ENCODE measurements at places on chromosomes 13 and 19. TPM values are rescaled to one million over a fixed set of nuclear protein-coding genes. Genes with fewer than 3 reads are reported as not detected.

DNA sequence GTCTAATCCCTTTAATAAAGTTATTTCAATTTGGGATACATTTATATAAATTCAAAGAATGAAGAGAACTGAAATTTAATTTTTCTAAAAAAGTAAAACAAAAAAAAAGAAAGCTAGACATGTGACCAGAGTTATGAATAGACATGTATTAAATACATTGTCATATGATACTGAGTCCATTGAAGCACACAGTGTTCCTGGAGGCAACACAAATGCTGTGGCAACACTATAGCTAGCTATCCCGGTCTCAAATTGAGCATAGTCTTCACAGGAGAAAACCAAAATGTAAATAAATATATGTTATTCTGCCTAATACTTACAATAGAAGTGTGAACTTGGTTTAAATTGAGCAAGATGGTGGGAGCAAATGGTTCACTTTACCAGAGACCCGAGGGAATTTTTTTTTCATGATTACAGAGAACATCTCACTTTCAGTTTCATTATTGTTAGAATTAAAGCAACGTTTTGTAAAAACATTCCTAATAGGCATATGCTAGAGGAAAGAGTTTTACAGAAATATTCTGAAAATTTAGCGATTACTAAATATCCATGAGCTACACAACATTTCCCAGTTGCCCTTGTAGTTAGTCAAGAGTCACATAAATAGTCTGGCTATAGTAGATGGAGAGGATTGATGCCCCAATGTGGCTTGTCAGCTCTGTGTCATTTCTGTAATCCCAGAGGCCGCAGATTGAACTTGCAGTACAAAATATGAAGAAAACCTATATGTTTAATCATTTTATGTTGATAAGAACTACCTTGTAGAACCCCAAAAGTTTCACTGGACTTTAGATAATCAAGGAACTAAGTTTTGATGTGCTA, 775.7 kb upstream of the SPRY2 start:
- H3K36me3 ChIP-seq, result no peaks in the 10 kb centered on the region
- H3K27ac ChIP-seq, result no peak overlapping the region
- no peak for DNase-seq

Gene CEACAM3
- total RNA-seq, result not detected

GRCh38 chr19:47097396-47098201, 16.0 kb downstream of the ZC3H4 start:
- no peak for DNase-seq
- peaks cover 53% of the 10 kb centered on the region for H3K4me1 ChIP-seq
- no peaks in the 10 kb centered on the region for H3K27me3 ChIP-seq
- H3K27ac ChIP-seq, result peak overlapping the region; percentile 100

- no peak overlapping the region for H3K27ac ChIP-seq
- H3K27me3 ChIP-seq, result no peaks in the 10 kb centered on the region
- no peaks in the 10 kb centered on the region for H3K36me3 ChIP-seq
- H3K4me1 ChIP-seq, result no peaks in the 10 kb centered on the region
- H3K4me3 ChIP-seq, result no peak overlapping the region
- DNase-seq, result no peak
Measured at GRCh38 chr13:39324806-39325311, 278.1 kb downstream of the LHFPL6 start.

GRCh38 chr13:45464141-45464686, 525 bp upstream of the COG3 start:
- peak overlapping the region; percentile 97 for H3K27ac ChIP-seq
- H3K36me3 ChIP-seq, result peaks cover 10% of the 10 kb centered on the region
- no peak for DNase-seq
- peaks cover under 1% of the 10 kb centered on the region for H3K27me3 ChIP-seq
- peak overlapping the region; percentile 91 for H3K4me3 ChIP-seq

DNA sequence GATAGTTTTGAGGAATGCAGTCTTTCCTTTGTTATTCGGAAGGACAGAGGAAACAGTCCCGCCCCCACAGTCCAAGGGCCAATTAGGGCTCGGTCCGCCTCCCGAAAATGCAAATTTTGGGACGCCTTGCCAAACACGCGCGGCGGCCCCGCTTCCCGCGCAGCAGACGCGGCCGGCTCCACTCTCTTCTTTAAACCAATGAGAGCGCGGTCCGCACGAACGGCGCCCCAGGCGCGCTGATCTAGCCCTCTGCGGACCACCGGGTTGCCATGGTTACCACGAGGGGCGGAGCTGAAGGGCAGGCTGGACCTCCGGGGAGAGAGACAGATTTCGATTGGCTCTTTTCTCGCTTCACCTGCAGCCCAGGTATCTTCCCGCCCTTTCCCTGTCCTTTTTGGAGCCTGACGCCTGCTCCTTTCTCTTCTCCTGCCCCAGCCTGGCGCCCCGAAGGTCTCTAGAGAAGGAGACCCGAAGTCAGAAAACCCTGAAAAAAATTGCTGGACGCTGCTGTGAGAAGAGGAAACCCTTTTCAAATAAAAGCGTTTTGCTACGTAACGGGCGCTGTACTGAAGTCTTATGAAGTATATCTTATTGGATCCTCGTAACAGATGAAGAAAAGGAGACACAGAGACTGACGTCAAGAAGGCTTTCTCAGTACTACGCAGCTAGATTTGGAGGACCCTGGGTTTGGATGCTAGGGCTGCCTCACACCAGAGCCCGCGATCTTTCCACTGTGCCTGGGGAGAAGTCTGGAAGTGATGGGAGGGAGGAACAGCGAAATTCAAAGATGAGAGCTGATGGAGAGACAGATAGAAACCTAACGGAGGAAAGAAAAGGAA, 2.0 kb downstream of the PTH2 start:
- no peak overlapping the region for H3K27ac ChIP-seq
- H3K27me3 ChIP-seq, result peaks cover 73% of the 10 kb centered on the region
- peak; percentile 69 for DNase-seq
- peaks cover under 1% of the 10 kb centered on the region for H3K36me3 ChIP-seq
- peaks cover 31% of the 10 kb centered on the region for H3K4me1 ChIP-seq

GRCh38 chr13:23617551-23618024, 47.4 kb downstream of the TNFRSF19 start:
- no peak for DNase-seq
- H3K36me3 ChIP-seq, result no peaks in the 10 kb centered on the region
- H3K4me1 ChIP-seq, result no peaks in the 10 kb centered on the region

DNA sequence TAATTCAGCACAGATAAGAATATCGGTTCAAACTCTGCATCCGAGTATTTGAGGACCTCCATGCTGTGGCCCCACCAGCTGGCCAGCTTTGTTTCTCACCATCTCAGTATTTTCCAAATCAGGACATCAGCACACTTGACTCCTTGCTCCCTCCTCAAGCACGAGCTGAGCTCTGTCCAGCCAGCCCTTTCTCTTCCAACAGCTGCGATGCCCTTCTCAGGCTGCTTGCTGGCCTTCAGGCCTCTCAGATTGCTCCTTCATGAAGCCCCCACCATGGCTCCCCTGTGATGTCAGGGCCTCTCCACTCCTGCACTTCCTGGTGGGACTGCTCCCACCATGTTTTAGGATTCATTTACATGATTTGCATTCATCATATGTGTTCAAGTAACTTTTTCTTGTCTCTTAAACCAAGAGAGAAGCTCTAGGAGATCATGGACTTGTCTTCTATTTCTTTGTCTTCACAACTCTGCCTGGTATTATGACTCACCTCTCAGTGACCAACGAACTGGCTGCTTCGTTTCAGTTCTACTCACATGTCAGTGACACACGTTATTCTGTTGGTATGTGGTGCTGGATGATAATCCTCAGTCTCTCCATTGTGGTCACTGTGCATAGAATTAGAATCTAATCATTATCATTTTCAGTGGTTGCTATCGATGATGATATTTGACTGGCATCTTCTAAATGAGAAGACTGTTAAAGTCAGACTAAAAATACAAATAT, 471.7 kb downstream of the EFNB2 start:
- H3K4me3 ChIP-seq, result no peak overlapping the region
- H3K27ac ChIP-seq, result no peak overlapping the region
- no peaks in the 10 kb centered on the region for H3K27me3 ChIP-seq
- H3K4me1 ChIP-seq, result no peaks in the 10 kb centered on the region
- no peak for DNase-seq

DNA sequence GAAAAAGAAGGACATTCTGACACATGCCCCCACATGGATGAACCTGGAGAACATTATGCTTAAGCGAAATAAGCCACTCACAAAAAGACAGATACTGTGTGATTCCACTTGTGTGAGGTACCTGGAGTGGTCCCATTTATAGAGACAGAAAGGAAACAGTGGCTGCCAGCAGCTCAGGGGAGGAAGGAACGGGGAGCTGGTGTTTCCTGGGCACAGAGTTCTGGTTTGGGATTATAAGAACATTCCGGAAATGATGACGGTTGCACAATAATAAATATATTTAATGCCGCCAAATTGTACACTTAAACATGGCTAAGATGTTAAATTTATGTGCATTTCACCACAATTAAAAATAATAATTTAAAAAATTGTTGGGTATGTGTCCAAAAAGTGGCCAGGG, 33.0 kb downstream of the SERP2 start:
- H3K4me3 ChIP-seq, result no peak overlapping the region
- H3K27me3 ChIP-seq, result peaks cover 8% of the 10 kb centered on the region
- no peaks in the 10 kb centered on the region for H3K4me1 ChIP-seq
- H3K36me3 ChIP-seq, result no peaks in the 10 kb centered on the region
- no peak for DNase-seq

Gene IGFL3
- not detected for total RNA-seq

GRCh38 chr13:112270951-112271350, 105.2 kb upstream of the SPACA7 start:
- H3K4me1 ChIP-seq, result no peaks in the 10 kb centered on the region
- H3K36me3 ChIP-seq, result no peaks in the 10 kb centered on the region
- peaks cover 28% of the 10 kb centered on the region for H3K27me3 ChIP-seq
- H3K27ac ChIP-seq, result no peak overlapping the region
- no peak for DNase-seq
- H3K4me3 ChIP-seq, result no peak overlapping the region

DNA sequence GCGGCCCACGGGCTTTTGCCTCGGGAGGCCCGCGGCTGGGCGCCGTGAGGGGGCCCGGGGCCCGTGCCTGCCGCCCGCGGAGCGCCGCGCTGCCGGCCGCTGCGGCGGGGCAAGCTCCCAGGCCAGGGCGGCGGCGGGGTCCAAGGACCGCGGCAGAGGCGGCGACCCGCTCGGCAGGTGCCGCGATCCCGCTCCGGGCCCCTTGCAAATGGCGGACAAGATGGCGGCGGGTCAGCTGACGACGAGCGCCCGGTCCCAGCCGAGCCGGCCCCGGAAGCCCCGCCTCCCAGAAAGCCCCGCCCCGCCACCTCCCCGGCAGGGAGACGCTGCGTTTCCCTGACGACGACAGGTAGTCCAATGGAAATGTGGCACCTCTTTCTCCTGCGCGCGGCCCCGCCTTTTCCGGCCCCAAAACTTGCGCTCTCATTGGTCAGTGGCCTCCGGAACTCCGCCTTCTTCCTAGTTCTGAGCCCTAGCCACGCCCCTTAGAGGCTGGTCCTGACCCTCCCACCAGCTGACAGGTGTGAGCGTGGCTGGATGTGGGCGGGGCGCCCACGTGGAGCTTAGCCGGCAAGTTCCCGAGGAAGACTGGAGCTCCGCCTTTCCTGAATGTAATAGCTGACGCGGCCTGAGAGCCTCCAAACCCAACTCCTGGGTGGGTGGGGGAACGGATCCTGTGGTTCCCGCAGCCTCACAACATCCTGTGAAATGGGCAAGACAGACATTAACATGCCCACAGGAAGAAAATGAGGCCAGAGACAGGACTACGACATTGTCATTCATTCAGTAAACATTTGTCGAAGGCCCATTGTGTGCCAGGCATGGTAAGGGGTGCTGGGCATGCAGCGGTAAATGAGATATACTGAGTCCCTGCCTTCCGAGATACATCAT, at the start of gene AP3D1:
Gene AP3D1, minus strand, starts transcription at position 228 of the 891 bp plus-strand sequence. CDS start 232 bp downstream, outside the sequence.
- peak; percentile 100 for DNase-seq
- H3K27ac ChIP-seq, result peak within 1 kb of the TSS; percentile 78
- peak within 1 kb of the TSS; percentile 93 for H3K4me3 ChIP-seq
- H3K36me3 ChIP-seq, result no peaks in the 10 kb centered on the region

- H3K4me1 ChIP-seq, result peaks cover 18% of the 10 kb centered on the region
- H3K4me3 ChIP-seq, result peak overlapping the region; percentile 63
- no peak for DNase-seq
- H3K36me3 ChIP-seq, result no peaks in the 10 kb centered on the region
Measured at GRCh38 chr13:20193162-20193906, 596 bp upstream of the GJB2 start.

DNA sequence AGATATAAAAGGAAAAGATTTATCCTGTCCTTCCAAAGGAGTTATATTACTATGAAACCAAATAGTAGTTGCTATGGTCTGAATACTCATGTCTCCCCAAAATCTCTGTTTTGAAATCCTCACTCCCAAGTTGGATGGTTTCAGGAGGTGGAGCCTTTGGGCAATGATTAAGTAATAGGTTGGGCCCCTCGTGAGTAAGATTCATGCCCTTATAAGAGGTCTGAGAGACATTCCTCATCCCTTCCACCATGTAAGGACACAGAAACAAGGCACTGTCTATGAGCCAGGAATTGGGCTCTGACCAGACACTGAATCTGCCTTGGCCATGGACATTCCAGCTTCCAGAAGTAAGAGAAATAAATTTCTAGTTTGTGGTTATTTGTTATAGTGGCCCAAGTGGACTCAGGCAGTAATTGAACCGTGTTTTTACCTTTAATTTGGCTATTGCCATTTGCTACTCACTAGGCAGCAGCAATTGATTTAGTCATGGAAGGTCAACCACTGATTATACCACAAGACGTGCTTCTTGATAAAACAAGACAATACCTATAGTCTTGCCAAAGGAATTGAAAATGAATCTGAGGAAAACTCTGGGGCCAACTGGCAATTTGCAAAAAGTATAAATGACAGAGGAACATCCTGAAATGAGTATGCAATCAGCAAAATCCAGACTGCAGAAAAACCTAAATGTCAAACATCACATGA, 717.4 kb upstream of the SPRY2 start:
- no peaks in the 10 kb centered on the region for H3K27me3 ChIP-seq
- H3K4me3 ChIP-seq, result no peak overlapping the region
- no peak overlapping the region for H3K27ac ChIP-seq
- DNase-seq, result no peak

DNA sequence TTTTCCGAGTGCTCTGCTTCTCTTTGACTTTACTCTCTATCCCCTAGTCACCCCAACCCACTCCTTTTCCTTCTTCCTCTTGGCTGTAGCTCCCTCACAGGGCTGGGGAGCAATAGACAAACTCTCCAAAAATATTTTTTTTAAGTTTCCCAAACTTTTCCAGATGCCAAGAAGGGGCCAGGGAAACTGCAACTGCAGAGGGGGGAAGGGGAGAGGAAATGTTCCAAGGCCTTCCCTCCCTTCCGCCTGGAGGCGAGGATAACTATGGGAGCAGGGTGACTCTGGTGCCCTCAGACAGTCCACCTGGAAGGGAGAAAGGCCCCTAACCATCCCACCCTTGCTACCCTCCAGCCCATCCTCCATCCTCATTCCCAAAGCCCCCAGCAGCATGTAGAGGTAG, 49.4 kb downstream of the LYL1 start:
- H3K4me1 ChIP-seq, result peaks cover 7% of the 10 kb centered on the region
- no peak for DNase-seq
- no peak overlapping the region for H3K27ac ChIP-seq
- no peaks in the 10 kb centered on the region for H3K36me3 ChIP-seq

All from natural killer cell treated with Interleukin-12 subunit alpha and Interleukin-12 subunit beta and Interleukin-15 and Interleukin-18, amount 100 ng/mL, for 72 hours (primary cell).